ENCODE measurements at places on chromosomes 4 and X.
A peak's percentile ranks its signal among the peaks of the same experiment; 100 is the strongest.

DNA sequence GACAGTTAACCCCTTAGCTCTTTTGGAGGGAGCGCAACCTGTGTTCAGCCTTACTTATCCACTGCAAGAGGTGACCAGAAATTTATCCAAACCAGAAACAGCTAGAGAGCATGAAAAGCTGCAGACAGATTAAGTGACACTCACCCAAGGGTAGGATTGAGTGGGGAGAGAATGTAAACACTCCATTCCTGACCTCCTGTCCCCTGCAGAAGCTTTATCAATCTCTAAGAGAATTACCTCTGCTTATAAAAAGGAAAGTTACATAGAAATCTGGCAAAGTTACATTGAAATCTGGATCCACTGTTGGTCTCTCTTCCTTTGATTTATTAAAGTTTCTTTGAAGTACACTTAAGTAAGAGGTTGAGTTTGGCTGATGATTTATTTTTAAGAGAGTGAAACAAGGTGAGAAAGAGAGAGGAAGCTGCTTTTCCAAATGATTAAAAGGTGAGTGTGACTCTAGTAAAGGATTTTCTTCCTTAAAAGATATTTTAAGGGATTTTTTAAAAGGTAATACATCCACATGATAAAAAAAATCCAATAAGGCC, 112.3 kb downstream of the ANAPC4 start:
- no peak for DNase-seq

DNA sequence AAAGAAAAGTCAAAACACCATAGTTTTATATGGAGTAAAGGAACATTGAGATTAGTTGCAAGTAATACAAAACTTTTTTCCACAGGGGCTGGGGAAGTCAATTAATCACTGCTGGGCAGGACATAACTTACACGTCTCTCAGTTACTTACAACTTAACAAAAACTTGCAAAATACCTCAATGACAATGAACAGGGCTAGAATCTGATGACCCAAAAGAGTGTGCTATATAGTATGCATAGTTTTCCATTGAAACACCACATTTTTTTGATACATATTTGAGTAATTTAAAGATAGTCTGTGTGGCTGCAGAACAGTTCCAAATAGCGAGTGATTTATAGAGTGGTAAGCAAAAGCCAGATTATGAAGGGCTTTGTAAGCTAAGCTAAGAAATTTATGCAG, 172.3 kb upstream of the TRPC5 start:
- no peak for DNase-seq

DNA sequence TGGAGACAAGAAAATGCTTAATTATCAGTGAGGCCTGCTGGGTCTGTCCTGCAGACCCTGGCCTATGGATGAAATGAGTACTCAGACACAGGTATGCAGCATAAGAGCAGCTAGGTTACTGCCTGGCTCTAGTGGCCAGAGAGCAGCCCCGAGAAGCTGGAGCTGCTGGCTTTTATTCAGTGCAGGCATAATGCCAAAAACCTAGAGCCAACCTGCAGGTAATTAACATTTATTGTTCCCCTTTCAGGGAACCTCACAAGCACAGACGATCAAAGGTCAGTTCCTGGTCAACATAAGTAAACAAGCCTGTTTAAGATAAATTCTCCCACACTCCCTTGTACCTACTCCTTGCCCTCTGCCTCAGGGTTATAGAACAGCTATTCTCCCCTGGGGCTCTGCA, 13.3 kb downstream of the IDS start:
- DNase-seq: no peak

DNA sequence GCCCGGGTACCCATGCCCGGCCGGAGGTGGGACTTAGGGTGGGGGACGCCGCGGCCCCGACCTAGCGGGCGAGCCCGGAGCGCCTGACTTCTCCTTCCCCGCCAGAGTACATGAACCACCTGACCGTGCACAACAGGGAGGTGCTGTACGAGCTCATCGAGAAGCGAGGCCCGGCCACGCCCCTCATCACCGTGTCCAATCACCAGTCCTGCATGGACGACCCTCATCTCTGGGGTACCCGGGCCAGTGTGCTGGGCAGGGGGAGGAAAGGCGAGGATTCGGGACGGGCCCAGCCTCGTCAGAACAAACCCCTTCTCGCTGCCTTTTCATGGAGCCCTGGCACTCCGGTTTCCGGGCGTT, 622 bp downstream of the TAFAZZIN start:
- DNase-seq: peak; percentile 76

DNA sequence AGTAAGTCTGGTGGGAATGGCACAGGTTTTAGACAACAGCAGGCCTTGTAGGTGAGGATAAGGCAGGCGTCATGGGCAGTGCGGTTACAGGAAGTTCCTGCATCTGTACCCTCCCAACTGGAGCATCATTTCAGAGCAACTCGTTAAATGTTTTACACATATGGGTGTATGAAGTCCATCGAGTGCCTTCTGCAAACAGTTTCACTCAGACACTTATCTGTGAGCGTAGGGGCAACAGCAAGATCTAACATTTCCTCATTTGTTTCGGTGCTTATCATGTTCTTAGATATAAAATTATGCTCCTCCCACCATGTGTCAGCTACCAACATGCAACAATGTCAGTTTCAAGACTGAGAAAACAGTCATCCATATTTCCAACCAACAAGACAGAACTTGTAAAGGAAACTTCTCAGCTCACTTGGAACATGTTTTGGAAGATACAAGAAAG, 69.9 kb downstream of the ELOVL6 start:
- no peak for DNase-seq

DNA sequence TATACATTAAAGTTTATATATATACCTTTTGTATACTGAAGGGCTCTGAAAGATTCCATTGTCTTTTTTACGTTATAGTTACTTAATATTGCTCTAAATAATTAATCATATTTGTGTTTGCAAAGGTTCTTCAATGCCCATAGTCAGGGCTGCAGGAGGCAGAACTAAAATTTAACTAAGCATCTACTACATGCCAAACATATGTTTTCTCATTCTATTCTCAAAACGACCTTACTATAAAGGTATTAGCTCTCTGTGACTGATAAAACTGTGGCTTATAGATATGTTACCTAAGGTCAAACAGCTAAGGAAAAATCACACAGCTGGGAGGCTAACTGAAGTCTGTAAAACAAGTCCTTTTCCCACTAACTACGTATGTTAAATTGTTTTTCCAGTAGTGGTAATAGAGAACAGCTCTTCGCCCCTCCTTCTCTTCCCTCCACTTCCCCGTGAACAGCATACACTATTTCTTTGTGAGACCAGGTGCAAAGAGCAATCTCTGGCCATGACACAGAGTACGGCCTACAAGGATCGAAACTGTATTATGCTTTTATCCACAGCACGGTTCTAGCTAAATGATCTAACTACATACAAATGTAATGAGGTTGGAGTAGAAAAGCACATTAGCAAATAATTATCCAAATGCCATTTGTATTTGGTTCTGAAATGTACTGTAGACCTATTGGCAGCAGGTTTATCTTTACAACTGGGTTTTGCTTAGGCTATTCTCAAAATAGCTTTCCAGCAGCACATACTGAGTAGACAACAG, 1.7 kb downstream of the CNOT6L start:
- DNase-seq: no peak

- DNase-seq: no peak
Observed at GRCh38 chr4:52015366-52015765, 4.8 kb downstream of the LRRC66 start.

- no peak for DNase-seq
Observed at GRCh38 chr4:94598758-94599157, 147.0 kb downstream of the PDLIM5 start.

DNA sequence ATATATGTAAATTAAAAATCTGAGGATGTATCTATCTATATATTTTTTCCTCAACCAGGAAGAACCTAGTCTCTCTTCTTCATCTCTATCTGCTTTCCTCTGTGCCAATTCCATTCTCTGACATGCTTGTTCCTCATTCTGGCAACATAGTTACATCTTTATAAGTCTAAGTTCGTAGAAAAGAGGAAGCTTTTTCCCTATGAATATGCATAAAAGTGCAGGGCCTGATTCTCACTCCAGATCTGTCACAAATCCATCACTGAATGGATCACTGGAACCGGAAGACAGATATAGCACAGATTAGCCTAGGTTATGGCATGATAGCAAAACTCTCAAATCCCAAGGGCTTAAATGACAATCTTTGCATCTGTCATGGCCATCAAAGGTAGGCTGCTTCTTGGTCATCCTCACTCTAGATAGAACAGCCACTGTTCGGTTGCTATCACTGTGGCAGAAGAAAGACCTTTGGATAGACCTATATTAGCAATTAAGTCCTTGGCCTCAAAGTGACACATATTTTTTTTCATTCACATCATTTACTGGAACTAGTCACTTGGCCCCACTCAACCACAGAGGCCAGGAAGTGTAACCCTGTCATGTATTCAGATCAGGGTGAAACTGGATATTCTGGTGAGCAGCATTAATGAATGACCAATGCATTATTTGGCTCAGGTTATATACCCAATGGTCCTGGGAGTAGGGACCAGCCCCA, 22.2 kb downstream of the DTHD1 start:
- no peak for DNase-seq

- DNase-seq: peak; percentile 4
Observed at GRCh38 chr4:154738426-154738825, 5.4 kb upstream of the LRAT start.

DNA sequence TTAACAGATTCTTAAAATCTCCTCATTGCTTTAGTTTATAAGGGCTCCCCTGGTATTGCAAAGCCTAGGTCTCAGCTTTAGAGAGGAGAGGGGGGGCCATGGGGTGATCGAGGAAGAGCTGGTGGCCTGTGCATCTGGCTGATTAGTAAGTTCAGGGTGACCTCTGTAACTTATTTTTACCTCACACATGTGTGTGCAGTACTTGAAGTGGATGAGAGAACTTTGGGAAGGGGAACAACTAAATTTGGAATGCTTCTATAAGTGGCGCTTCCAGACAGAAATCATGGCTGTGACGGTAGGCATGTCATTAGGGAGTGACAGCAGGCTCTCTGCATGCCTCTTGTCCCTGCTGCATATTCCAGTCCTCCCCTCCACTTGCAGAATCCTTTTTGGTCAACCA, 41.9 kb downstream of the FRAS1 start:
- no peak for DNase-seq

- no peak for DNase-seq
Observed at GRCh38 chrX:3514996-3515395, 168.5 kb upstream of the MXRA5 start.

GRCh38 chrX:103849558-103849957, 17.5 kb upstream of the RAB9B start:
- no peak for DNase-seq

- DNase-seq: no peak
Observed at GRCh38 chr4:5385741-5386311, 322.5 kb downstream of the EVC2 start.

GRCh38 chrX:155923200-155923599, 42.1 kb downstream of the VAMP7 start:
- no peak for DNase-seq

GRCh38 chr4:105662935-105663675, 45.4 kb downstream of the INTS12 start:
- no peak for DNase-seq

GRCh38 chrX:75963774-75964173, 178.7 kb upstream of the MAGEE2 start:
- DNase-seq: no peak

- DNase-seq: no peak
Observed at GRCh38 chr4:21002286-21002685, 302.0 kb downstream of the PACRGL start.

DNA sequence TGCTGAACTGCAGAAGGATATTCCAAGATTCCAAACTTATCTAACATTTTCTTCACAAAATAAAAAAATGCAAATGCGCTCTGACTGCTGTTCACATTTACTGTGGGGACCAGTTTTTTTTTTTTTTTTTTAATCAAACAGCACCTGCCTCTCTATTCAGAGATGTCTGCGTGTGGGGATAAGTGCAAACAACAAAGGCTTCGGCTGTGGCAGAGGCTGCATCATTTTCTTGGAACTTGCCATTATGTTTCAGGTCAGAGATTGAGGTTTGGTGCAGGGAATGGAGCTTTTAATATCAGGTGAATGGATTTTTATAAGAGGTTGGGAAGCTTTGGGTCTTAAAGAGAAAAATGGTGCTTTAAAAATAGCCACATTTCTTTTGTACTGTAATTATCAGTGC, 78.2 kb upstream of the TET2 start:
- DNase-seq: no peak

DNA sequence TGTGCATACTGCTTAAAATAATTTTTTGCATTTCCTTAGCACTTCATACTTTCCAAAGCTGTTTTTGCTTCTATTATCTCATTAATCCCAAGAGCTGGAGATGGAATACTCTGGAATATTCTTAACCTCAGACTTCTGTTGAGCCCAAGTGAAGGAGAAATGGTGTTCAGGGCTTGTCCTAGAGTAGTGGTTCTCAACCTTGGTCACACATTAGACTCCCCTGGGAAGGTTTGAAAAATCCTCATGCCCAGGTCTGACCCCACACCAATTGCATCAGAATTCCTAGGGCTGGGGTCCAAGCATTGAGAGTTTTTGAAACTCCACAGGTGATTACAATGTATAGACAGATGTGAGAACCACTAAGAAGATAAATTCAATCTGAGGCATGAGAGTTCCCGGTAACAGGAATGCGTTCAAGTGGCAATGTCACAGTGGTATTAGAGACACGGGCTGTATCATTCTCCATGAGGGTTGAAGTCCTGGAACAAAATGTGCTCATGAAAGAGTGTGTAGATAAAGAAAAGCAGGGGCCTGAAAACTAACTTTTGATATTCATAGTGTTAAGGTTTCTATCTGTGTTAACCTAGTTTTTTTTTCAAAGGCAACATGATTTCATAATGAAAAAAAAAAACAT, 47.9 kb downstream of the AWAT2 start:
- DNase-seq: no peak

GRCh38 chr4:42871671-42872290, 20.7 kb upstream of the GRXCR1 start:
- DNase-seq: no peak

- no peak for DNase-seq
Observed at GRCh38 chr4:36841583-36842326, 402.8 kb upstream of the NWD2 start.

Measured in ELF-1 (cell line).